ENCODE measurements at places on chromosomes 16 and 17.

DNA sequence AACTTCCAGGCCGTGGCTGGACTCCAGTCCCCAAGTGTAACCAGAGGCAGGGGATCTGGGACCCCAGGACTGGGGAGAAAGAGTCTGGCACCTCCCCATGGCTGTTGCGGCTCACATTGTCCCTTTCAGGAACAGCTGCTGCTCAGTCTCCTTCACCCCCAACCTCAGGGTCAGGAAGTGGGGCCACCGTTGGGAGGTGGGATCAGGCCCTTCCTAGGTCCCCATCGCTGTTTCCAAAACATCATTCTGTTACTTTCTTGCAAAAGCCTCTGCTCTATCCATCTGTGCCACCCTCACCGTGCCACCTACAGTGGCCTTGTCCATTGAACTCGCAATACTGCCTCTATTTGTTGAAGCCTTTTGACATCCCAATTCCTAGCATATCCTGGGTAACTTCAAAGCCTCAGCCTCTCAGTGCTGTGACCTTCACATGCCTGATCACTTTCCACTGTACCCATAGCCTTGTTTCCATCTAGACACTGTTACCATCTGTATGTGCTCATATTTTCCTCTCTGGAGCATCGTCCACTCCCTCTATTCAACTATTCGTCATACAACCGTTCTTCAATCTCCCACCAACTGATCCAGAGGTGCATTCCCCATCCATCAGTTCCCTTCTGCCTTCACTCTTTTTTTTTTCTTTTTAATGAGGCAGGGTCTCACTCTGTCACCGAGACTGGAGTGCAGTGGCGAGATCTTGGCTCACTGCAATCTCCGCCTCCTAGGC, 15.0 kb upstream of the SRCIN1 start:
- no peak for DNase-seq

DNA sequence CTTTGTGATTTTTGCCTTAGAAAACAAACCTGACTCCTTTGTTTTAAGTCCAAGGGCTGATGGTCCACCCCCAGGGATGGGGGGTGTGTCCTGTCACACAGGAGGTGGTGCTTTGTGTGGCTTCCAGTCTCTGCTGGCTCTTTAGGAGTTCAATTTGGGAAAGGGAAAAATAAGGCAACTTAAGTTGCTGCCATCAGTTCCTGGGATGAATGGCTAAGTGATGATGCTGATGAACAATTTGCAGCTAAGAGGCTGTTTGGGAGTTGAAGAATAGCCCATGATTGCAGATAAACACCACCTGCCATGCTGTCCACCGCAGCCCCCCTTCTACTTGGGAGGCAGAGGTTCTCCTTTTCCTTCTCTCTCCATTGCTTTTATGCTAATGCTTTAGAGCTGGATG, 40.2 kb downstream of the ARL4D start:
- no peak for DNase-seq

DNA sequence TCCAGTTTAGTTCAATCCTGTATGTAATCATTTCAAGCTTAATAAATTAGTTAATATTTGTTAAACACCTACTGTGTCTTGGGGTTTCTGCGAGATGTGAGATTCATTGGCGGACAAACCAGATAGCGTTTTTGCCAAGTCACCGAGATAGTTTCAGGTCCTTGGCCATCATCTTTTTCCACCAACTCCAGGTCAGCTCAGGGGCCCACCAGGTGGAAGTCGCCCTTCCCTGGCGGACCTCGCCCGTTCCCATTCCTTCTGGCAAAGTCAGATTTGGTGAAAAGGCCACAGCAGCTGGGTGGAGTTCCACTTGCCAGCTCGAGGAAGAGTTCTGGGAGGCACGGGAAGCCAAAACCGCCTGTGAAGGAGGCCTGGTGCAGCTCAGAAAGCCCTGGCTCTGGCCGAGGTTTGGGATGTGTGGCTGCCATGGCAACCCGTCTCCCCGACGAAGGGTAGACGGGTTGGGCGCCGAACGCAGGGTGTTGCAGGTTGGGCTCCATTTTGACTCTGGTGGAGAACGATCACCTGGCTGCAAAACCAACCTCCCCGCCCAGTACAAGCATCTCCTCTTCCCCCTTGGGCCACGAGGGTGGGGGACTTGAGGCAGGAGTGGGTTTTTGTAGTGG, 39.5 kb downstream of the CMIP start:
- DNase-seq, result no peak

DNA sequence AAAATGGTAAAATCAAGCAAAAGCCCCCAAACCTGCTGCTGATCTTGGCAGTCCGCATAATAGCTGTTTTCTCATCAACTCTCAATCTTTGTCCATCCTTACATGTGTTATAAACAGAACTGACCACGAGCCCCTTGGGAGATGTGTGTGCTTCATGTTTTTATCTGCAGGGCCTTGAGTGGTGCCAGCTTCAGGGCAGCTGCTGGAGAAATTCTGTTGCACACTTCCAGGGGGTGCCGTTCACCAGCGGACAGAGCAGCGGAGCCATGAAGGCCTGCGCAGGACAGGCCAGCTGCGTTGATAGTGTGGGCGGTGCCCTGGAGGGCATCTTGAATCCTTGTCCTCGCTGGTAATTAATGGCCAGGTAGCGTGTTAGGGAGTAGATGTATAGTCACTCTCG, 20.1 kb downstream of the MPRIP start:
- no peak for DNase-seq

GRCh38 chr16:30380803-30381208, 1.6 kb downstream of the SEPTIN1 start:
- DNase-seq, result no peak
